ENCODE measurements at places on chromosomes 7 and 10.

DNA sequence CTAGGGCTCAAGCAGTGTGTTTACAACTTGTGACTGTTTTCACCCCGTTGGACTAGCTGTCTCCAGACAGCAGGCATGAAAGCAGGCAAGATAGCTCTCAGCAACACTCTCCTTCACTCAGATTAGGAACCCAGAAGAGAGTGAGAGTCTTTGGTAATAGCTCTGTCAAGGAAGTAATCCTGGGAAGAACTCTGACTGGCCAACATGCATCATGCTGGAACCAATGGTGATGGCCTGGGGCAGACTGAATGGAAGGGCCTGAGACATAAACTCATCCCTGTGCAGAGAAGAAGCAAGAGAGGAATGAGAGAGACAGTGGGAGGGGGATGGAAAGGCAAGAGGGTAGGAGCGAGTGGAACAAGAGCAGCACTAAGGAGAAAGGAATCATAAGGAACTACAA, 48.9 kb downstream of the AKR1D1 start:
- no peak for DNase-seq

- DNase-seq = no peak
Measured at GRCh38 chr10:76327441-76327840, 896.0 kb downstream of the LRMDA start.

DNA sequence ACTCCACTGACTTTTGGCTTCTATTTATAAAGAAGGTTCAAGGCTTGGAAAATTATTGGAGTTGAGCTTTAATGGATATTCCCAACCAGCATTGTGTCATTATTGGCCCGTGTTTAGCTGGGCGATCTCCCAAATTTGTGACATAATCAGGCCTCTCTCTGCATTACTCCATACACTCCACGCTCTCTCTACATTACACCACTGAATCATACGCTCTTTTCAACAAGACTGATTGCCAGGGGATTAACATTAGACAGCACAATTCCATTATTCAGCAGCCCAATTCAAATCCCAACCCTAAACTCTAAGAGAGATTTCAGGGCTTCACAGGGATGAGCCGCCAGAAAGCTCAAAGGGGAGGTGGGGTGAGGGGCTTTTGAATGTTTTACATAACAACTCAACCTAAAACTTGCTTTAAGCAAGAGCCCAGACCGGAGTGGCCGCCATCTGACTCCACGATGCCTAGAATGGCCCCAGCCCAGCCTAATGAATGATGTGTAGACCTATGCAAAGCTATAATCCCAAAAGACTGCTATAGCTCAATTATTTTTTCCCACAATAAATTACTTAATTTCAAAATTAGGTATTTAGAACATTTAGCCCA, 61.8 kb downstream of the FGFR2 start:
- no peak for DNase-seq

DNA sequence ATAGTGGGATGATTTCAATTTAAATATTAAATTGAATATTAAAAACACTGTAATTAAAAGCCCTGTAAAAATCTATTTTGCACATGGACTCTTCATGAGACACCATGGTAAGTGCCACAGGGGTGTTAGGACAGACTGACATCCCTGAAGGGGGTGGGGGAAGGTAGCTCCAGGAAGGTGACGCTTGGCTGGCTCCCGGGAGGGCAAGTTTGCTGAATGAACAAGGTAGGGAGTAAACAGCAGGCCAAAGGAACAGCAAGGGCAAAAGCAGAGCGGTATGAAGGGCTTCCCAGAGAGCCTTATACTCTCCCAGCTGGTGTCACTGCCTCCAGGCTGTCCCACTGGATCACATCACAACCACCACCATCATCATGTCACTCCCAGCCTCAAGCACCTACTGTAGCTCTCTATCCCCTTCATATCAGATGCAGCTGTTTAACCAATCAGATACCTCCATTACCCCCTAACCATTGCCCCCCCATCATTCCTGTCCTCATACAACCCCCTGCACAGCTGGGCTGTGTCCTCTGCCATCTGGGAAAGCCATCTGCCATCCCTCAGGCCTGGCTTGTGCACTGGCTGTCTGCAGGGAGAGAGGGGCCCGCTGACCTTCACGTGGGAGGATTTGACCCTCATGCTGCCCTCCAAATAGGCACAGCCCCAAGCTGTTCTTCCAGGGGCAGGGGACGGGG, 19.5 kb downstream of the HSPA12A start:
- no peak for DNase-seq

DNA sequence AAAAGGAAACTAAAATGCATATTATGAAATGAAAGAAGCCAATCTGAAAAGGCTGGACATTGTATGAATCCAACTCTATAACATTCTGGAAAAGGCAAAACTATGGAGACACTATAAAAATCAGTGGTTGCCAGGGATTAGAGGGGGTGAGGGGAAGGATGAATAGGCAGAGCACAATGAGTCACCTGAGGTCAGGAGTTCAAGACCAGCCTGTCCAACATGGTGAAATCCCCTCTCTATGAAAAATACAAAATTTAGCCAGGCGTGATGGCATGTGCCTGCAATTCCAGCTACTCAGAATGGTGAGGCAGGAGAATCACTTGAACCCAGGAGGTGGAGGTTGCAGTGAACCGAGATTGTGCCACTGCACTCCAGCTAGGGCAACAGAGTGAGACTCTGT, 324.8 kb upstream of the PHYHIPL start:
- no peak for DNase-seq

- no peak for DNase-seq
Measured at GRCh38 chr10:13352519-13352918, 4.4 kb upstream of the SEPHS1 start.
